ENCODE measurements at places on chromosomes 7 and 10.

DNA sequence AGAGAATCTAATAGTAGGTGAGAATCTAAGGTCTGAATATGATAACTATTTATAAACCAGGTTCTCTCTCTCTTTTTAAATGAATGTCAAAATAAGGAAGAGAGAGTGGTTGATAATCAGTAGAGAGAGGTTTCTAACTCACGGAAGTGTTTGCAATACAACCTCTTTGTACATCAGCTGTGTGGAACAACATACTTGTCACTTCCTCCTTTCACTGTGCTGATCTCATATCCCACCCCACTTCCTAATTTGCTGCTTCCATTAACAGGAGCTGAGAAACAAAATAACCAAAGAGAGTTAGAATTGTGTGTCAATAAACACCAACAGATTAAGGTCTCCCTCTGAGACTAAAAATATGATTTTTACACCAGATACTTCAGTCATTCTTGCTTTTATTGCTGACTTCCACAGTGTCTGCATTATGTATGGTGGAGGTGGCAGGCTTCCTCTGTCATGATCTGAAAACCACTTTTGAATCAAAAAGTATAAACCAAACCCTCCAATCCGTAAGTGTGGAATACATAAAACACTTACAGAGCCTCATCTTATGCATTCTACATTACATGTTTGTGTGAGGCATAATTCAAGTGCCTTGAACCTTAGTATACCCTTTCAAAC is 25.0 kb downstream of the CACUL1 start:
- DNase-seq: no peak

DNA sequence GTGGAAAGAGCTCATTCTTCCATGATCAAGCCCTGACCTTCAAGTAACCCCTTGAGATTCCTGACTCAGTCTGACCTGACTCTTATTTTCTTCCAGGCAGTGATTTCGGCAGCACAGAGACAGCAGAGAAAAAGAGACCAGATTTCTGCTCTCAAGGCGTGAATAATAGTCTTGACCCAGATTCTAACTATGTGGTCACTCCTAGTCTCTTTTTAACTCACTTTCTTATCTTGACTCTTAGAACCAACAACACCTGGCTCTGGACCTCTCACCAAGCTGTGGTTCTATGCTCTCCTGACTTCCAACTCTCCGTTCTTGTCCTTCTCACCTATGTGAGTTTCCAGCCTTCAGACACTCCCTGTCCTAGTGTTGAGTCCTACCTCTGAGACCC is 36.9 kb upstream of the KDM7A start:
- no peak for DNase-seq

DNA sequence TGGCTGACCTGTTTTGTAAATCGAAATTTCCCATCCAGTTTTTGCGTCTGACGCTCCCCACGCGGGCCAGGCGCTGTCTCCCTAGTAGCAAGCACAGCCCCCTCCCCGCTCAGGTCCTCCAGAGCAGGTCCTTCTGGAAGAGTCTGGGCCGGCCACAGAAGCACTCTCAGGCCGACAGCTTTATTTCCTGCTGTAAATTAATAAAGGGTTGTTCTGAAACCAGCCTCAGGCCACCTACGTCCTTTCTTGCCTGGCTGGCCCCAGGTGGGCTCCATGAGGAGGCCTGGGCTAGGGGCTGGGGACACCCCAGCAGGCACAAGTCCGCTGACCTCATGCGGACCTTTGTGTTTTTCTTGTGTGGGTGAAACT is 35.2 kb downstream of the CAMK2B start:
- no peak for DNase-seq

DNA sequence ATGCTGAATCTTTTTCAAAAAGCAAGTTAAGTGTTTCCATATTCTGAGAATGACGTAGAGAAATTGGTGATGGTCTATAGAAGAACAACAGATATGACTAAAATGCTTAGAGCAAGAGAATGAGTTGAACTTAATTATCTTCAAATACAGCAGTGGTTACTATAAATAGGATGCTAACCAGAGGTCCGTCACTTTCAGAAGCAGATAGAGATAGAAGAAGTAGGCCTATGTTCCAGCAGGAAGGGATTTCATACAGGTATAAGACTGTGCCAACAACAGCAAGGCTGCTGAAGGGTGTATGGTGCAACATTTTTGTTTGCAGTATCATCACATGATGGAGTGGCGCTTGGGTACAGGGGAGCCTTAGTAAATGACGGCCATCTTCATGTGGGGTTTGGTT is 68.6 kb downstream of the HBP1 start:
- DNase-seq: no peak

DNA sequence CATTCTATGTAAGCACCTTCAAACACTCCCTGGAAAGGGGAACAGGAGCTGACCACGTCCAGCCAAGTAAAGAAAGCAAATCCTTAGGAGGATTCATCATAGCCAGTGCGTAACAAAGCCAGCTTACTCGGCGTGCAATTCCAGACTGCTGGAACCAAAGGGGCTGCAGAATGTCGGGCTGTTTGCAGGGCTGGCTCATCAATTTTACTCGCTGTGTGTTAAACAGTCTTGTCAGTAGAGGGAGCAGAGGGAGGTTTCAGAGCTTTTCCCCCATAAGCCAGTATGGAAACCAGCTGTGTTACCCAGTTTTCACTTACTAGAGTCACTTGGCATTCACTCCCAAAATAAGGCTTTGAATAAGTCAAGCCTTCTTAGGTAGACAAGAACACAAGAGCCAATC is 127.1 kb downstream of the KMT2E start:
- peak; percentile 27 for DNase-seq

- DNase-seq: peak; percentile 91
These were observed 52.1 kb upstream of the JCAD start for GRCh38 chr10:30111340-30112022.

GRCh38 chr7:156666368-156667109 is 26.0 kb downstream of the RNF32 start:
- no peak for DNase-seq

All from GM04504 (cell line).